ENCODE measurements at places on chromosomes 6 and 20.

GRCh38 chr6:19158586-19158985, 678.6 kb upstream of the ID4 start:
- no peak for DNase-seq

DNA sequence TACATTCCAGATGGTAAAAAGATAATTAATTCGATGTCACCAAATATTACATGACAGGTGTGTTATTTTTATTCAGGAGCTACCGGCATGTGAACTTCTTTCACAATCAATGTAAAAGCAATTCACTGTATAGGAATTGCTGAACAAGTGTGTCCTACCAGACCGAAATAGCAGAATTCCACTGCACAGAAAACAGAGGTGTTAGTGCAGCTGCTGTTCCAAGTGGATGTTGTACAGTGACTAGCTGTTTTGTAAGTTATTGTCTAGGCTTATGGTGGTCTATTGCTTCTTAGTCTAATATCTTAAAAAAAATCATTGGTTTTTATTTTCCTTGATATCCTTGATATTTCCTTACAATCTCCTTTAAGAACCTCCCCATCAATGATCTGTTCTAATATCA, 107.4 kb downstream of the COL19A1 start:
- DNase-seq, result no peak

GRCh38 chr6:31727717-31728671, 1.1 kb downstream of the DDAH2 start:
- no peak for DNase-seq

GRCh38 chr20:38355161-38356012, 9.1 kb downstream of the LBP start:
- no peak for DNase-seq

GRCh38 chr20:10111139-10111958, 76.6 kb downstream of the ANKEF1 start:
- DNase-seq, result no peak

DNA sequence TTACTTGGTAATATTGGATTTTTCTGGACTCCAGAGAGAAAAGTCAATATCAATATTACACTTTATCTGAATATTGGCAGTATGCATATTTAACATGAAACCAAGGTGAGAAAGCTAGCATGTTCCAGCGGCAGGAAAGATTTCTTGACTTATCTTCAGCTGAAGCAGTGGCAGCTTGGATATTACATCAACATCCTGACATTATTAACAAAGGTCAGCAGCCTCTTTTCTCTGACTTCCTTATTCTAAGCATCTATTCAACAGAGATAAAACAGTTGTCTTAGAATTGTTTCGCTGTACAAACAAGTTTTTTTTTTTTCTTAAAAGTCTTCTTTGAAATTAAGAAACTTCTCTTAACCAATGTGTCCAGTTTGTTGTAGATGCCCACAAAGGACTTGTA, 11.8 kb downstream of the DCBLD1 start:
- DNase-seq, result no peak

DNA sequence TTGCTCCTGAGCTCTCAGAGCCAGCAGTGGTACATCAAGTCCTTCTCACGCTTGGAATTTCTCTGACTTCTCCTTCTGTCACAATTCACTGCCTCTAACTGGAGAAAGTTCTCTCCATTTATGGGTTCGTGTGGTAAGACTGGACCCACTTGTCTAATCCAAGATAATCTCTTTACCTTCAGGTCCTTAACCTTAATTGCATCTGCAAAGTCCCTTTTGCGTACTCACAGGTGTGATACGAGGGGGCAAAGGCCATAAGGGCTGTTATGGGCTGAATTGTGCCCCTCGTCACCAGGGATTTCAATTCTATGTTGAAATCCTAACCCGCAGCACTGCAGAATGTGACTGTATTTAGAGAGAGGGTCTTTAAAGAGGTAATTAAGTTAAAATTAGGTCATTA, 27.5 kb upstream of the TBC1D22B start:
- no peak for DNase-seq

- no peak for DNase-seq
These were observed 107.2 kb upstream of the SCGN start for GRCh38 chr6:25544833-25545232.

- no peak for DNase-seq
These were observed 43.8 kb downstream of the POPDC3 start for GRCh38 chr6:105135907-105136430.

GRCh38 chr6:67717281-67717680, 917.8 kb upstream of the ADGRB3 start:
- DNase-seq, result no peak

- no peak for DNase-seq
These were observed 10.9 kb downstream of the ZSCAN9 start for GRCh38 chr6:28235912-28236452.

GRCh38 chr6:115363379-115363778, 697.3 kb downstream of the FRK start:
- DNase-seq, result no peak

DNA sequence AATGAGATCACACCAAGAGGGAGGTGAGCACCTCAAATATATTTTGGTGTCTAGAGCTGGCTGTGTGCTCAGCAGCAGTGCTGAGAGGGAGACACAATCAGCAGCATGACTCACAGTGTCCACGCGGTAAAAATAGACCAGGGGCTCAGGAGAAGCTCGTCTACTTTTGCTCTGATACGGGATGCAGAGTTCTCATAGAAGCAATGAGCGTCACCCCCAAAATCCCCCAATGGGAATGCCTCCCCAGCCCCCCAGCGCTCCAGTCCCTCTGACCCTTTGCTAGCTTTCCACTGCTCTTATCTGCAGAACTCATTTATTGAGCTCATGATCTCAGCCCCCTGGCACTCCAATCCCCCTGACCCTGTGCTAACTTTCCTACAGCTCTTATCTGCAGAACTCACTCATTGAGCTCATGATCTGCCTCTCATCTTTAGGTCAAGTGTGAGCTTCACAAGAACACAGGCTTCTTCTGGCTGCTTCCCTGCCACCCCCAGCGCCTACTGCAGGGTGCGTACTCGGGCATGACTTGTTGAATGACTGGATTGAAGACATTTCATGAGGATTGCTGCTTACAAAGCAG, 34.0 kb downstream of the SYNDIG1 start:
- DNase-seq, result no peak

- no peak for DNase-seq
These were observed 825 bp upstream of the FAM135A start for GRCh38 chr6:70412252-70413113.

DNA sequence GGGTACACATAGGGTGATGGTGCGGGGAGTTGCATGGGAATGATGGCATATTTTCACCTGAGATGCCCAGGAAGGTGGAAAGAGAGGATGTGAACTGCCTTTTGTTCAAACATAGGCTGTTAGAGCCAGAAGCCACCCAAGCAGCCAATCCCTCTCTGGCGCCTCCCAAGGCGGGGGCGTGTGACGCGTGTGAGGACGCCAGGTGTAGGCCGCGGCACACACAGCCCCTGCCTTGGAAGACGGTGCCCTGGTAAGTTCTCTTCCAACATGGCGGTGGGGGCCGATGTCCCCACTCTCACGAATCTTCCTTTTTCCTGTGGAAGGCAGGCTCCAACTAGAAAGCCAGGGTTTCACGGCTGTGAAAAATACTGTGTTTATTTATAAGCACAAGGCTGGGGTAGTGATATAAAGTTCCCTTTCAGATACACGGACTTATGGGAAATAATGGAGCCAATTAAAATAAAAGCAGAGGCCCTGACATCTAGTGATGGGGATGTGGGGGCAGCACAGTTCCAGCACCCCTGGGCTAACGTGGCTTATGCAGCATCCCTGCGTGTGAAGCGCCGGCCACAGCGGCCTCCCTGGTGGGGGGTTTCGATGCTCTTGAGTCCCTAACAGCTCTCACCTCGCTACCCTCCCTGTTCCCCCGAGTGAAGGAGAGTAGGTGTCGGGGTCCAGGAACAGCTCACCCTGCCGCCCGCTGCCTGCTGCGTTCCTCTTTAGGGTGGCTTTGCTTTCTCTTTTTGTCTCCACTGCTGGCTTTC, 28.3 kb downstream of the CDH4 start:
- no peak for DNase-seq

DNA sequence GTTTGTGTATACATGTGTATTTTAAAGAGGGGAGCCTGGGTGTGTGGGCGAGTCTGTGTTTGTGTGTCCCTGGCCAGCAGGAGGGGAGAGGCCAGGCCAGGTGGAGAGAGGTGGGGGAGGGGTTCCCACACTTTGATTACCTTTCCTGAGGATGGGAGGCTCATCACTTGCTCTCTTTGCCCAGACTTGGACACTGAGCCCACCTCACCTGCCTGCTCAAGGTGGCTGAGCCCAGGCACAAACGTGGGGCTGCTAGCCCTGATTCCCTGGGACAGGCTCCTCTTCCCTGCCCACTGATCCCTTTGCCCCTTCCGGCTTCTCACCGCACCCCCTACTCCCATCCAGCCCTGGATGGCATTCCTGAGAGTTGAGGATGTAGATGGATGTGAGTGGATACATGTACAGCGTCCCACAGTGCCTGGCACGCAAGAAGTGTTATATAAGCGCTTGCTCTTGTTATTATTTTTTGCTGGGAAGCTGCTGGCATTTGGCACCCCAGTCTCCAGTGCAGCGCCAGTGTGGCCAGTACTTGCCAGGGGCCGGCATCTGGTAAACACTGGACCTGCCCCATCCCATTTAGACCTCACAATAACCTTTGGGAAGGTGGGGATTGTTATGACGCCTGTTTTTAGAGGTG, 2.7 kb downstream of the CEBPB start:
- DNase-seq, result no peak

- no peak for DNase-seq
These were observed 113.9 kb upstream of the TMEM170B start for GRCh38 chr6:11423667-11424066.

GRCh38 chr6:6980999-6981597, 126.7 kb upstream of the RREB1 start:
- DNase-seq, result no peak

- DNase-seq, result no peak
These were observed 150.8 kb downstream of the EDN1 start for GRCh38 chr6:12440981-12441380.

DNA sequence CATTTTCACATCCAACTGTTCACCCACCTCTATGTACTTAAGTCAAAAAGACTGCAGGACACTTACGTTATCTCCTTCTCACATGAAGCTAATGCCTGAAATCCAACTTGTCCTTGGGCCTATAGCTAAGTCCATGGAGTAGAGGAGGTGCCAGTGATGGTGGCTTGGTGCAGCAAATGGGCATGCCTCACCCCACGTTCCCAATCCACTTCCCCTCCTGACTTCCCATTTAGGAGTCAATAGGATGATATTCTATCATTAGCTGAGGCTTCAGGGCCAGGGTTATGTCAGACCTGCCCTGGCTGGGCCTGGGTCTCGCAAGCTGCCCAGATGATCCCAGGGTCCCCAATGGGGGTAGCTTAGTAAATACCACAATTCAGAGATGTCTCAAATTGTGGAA, 410.4 kb downstream of the MAFB start:
- no peak for DNase-seq

DNA sequence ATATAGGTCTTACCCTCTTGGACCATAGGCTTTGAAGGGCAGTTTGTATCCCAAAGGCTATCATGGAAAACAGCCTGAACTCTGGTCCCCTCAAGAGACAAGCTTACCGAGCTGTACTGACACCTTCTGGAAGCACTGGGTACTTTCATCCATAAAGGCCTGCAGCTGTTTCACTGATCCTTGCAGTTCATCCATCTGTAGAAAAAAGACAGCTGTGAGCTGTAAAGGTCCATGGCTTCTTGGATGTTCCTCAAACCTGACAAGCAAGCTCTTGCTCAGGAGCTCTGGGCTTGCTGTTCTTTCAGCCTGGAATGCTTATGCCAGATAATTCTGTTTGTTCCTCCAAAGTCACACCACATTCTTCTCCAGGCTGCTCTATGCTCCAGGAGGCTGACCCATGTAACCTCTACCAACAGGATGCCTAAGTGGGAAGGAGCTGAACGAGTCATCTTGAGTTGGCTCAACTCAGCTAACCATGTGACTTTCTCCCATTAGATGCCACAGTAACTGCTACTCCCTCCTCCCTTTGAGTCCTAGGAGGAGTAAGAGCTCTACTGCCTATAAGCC, 8.8 kb upstream of the NDRG3 start:
- DNase-seq, result no peak

DNA sequence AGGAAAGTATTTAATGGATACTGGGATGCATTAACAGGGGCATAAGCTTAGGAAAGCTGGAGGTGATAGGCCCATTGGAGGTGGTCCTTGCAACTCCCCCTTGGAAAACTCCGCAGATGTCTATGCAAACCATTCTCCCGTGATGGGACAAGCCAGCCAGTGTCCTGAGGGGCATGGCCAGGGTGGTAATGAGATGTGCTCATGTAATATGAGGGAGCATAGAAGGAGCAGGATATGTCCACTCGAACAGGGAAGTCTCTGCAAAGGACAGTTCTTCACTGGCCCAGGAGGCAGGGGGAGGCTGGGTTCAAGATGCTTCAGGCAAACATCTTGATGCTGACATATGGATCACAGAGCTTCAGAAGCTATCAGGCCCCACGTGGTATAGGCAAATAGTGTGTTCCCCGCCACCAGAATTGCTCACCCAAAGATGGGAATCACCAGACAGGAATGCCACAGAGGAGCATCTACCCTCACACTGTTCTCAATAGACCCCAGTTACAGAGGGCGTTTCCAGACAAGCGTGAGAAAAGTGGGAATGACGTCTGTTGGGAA, 201.6 kb upstream of the CDH4 start:
- no peak for DNase-seq

- no peak for DNase-seq
These were observed 25.4 kb upstream of the NOP56 start for GRCh38 chr20:2626853-2627541.

DNA sequence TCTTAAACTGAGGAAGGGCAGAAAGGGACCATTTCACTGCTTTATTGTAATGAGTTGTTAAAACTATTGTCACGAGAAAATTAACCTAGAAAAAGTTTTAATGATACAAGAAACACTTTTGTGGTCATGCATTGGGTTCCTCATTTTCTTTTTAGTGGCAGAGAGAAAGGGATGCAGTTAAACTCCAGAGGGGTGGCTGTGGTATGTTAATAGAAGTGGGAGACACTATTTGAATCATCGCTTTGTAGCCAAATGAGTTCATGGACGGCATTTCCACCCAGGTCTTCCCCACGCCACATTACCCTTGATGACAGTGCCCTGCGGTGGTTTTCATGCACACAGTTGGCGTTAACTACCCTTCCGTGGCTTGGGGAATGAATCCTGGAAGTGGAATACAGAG, 235.6 kb downstream of the PLCB1 start:
- no peak for DNase-seq

DNA sequence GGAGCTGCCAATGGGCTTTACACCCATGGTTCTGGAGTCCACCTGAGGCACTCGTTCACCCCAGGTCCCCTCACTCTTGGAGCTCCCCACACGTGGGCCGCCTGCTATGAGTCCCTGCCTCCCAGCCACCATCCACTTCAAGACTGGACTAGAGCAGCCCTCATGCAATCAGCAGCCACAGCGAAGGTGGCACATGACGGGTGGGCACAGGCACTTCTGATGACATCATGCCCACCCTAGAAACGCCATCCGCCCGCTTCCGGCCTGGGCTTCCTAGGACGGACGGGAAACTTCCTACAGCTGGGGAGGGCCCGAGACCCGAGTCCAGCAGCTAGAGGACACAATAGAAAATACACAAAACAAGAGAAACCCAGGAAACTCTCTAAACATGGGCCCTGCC, 85.5 kb downstream of the PDE10A start:
- DNase-seq, result no peak

- DNase-seq, result no peak
These were observed at the start of gene THBS2 for GRCh38 chr6:169253337-169254238. THBS2 (minus strand) TSS chr6:169253846; CDS start chr6:169250784, 3,062 bp downstream.

- DNase-seq, result no peak
These were observed 55.9 kb upstream of the SNX9 start for GRCh38 chr6:157766901-157767774.
